ENCODE measurements at places on chromosomes 1 and 21. TPM values are rescaled to one million over a fixed set of nuclear protein-coding genes. Genes with fewer than 3 reads are reported as not detected.

FAM72C gene
- total RNA-seq: 17.5 TPM

DIRAS3 gene
- 0.14 TPM for total RNA-seq

DNA sequence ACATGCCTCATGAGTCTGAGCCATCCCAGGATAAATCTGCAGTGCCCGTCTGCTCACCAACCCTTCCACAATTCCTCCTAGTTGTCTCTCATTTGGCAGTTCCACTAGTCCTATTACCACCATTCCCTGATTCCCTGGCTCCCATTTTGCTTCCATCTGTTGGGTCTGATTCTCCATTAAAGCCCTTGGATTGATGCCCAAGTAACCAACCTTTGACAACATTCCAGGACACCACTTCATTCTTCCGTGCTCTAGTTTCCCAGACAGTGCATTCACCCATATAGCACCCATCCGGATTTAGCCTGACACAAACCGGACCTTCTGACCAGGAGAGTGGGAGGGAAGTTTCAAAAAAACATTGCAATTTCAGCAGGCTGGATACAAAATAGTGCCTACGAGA is 189.4 kb upstream of the PALMD start:
- no peaks in the 10 kb centered on the region for H3K36me3 ChIP-seq
- peaks cover 10% of the 10 kb centered on the region for H3K4me1 ChIP-seq
- DNase-seq: no peak

GRCh38 chr1:197351821-197352440 is 83.9 kb downstream of the CRB1 start:
- H3K27me3 ChIP-seq: no peaks in the 10 kb centered on the region
- H3K27ac ChIP-seq: no peak overlapping the region
- no peak overlapping the region for H3K4me3 ChIP-seq
- H3K4me1 ChIP-seq: peaks cover 4% of the 10 kb centered on the region
- H3K36me3 ChIP-seq: no peaks in the 10 kb centered on the region

DNA sequence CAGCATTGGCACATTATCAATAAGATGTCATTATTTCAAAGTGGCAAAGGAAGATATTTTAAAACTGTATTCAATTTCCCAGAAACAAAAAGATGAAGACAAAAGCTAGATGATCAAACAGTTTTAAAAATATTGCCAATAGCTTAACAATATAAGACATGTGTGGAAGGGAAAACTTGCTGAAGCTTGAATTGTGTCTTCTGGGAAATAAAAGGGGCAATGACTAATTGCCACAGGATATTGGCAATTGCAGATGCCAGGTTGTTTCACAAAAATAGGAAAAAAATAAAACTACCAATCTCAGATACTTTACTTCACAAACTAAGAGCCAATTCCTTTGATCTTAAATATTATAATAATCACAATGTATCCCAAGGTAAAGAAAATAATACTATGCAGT is 679.8 kb upstream of the ADAMTS5 start:
- no peak overlapping the region for H3K4me3 ChIP-seq
- no peak overlapping the region for H3K27ac ChIP-seq
- no peaks in the 10 kb centered on the region for H3K27me3 ChIP-seq
- H3K36me3 ChIP-seq: peaks cover 6% of the 10 kb centered on the region
- H3K4me1 ChIP-seq: no peaks in the 10 kb centered on the region

- no peaks in the 10 kb centered on the region for H3K36me3 ChIP-seq
- peaks cover 7% of the 10 kb centered on the region for H3K4me1 ChIP-seq
- H3K27me3 ChIP-seq: no peaks in the 10 kb centered on the region
- no peak overlapping the region for H3K4me3 ChIP-seq
- H3K27ac ChIP-seq: no peak overlapping the region
These were observed 86.4 kb downstream of the KCNK1 start for GRCh38 chr1:233700338-233700737.

DNA sequence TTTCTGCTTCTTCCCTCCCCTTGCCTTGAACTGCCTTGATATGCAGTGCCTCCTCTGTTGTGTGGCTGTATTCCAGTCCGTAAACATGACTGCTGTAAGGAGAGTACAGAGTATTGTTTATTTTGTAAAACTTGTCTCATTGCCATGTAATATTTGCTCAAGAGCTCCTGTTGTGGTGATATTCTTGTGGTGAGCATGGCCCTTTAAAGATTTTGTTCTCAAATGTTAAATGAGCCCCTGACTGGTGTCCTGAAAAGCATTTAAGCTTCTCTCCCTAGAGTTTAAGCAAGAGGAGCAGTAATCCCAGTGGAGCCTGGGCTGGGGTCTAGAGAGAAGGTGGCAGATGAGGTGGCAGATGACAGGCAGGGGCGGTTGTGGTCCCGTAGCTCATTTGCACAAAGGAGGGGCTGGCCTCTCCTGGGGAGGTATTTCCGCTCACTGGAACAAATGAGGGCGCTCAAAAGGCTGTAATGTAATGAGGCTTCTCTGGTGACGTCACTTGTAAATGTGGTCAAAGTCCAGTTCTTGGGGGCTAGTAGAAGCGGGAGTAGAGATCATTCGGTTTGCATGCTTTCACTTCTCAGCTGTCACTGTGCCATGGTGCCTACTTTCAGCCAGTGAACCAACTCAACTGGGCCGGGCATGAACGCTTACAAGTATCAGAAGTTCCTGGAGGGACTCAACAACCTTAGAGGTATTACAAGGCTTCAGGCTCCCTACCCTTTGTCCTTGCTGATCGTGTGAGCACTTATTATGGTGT is 46.0 kb upstream of the MACF1 start:
- peak; percentile 45 for DNase-seq
- H3K4me1 ChIP-seq: peaks cover 73% of the 10 kb centered on the region
- H3K4me3 ChIP-seq: peak overlapping the region; percentile 69
- H3K27ac ChIP-seq: peak overlapping the region; percentile 98
- H3K27me3 ChIP-seq: no peaks in the 10 kb centered on the region

- no peak overlapping the region for H3K4me3 ChIP-seq
- peaks cover 51% of the 10 kb centered on the region for H3K36me3 ChIP-seq
- H3K27me3 ChIP-seq: no peaks in the 10 kb centered on the region
- DNase-seq: no peak
- no peak overlapping the region for H3K27ac ChIP-seq
- no peaks in the 10 kb centered on the region for H3K4me1 ChIP-seq
These were observed 16.7 kb downstream of the RAB3B start for GRCh38 chr1:51973587-51974474.

DNA sequence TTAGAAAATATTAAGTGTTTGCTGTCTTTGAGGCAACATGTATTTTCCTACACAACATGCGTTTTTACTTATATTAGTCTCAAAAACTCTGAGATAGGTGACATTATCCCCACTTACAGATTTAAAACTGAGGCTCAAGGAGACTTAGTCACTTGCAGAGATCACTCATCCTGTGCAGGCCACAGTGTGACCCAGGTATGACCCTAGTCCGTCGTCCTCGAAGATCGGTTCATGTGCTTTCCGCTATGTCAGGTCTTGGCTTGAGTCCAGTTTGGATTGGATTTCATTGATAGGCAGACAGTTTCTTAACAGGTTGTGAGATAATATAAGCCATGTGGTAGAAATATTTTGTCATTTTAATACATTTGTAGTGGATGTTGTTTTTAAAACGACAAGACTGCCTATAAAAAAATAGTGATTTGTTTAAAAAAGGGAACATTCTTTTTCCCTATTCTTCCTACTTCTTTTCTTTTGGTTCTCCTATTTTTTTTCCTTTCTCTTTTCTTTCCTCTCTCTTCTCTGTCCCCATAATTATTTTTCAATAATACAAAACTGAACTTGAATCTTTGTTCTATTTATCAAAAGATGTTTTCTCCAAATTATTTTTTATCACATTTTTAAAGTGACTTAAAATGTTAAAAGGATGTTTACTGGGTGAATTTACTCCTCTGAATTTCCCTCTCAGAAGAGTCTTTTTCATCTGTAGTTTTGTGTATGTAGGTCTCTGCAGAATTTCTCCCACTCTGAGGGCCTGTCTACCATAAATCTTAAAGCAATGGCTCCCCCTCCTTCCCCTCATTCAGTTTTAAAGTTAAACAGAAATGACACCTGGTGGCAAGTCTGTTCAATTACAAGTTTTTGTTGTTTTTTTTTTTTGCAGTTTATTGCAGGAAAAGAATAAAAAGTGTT is 81.8 kb downstream of the PHTF1 start:
- DNase-seq: no peak
- H3K27ac ChIP-seq: no peak overlapping the region
- H3K4me1 ChIP-seq: peaks cover 13% of the 10 kb centered on the region
- no peaks in the 10 kb centered on the region for H3K27me3 ChIP-seq
- H3K36me3 ChIP-seq: no peaks in the 10 kb centered on the region
